ENCODE measurements at places on chromosomes 12 and 14. TPM values are rescaled to one million over a fixed set of nuclear protein-coding genes. Genes with fewer than 3 reads are reported as not detected.

CCDC88C gene
- total RNA-seq: 15.0 TPM

SLC6A13 gene
- total RNA-seq: 42.2 TPM

ANKRD9 gene
- total RNA-seq: 32.6 TPM

SLCO1A2 gene
- total RNA-seq: 37.6 TPM

NKX2-1 gene
- total RNA-seq: 0.32 TPM

ZFYVE26 gene
- 26.9 TPM for total RNA-seq

PLBD1 gene
- 3.8 TPM for total RNA-seq

FSCB gene
- not detected for total RNA-seq

TAS2R7 gene
- 0.50 TPM for total RNA-seq

WNT1 gene
- not detected for total RNA-seq

CEBPE gene
- total RNA-seq: not detected

KRT81 gene
- 0.84 TPM for total RNA-seq

CABP1 gene
- 332 TPM for total RNA-seq

KCNH3 gene
- total RNA-seq: 105 TPM

CLEC12A gene
- total RNA-seq: not detected

HHIPL1 gene
- 12.8 TPM for total RNA-seq

KCNK10 gene
- 12.8 TPM for total RNA-seq

GPR84 gene
- 0.81 TPM for total RNA-seq

KLRC1 gene
- total RNA-seq: not detected

PYGL gene
- total RNA-seq: 15.4 TPM

TMEM229B gene
- 29.5 TPM for total RNA-seq

ACVRL1 gene
- total RNA-seq: 9.3 TPM

ZNF740 gene
- 57.7 TPM for total RNA-seq

RTL1 gene
- not detected for total RNA-seq

B4GALNT3 gene
- total RNA-seq: 13.1 TPM

SLC2A14 gene
- total RNA-seq: 3.1 TPM

TTC8 gene
- 32.2 TPM for total RNA-seq

TPPP2 gene
- total RNA-seq: not detected

SPATA7 gene
- 40.3 TPM for total RNA-seq

ATL1 gene
- total RNA-seq: 99.3 TPM

ABCD2 gene
- total RNA-seq: 12.5 TPM

LALBA gene
- total RNA-seq: not detected

RNASE7 gene
- not detected for total RNA-seq

IAPP gene
- not detected for total RNA-seq

FLRT2 gene
- 134 TPM for total RNA-seq

TBX5 gene
- total RNA-seq: not detected

MORN3 gene
- 3.3 TPM for total RNA-seq

PTPN6 gene
- 14.1 TPM for total RNA-seq

GALC gene
- 44.2 TPM for total RNA-seq

MYH6 gene
- total RNA-seq: not detected

LRRC10 gene
- not detected for total RNA-seq

LMO3 gene
- total RNA-seq: 308 TPM

ZNF605 gene
- 27.3 TPM for total RNA-seq

BCL2L2 gene
- 140 TPM for total RNA-seq

LTBR gene
- 14.3 TPM for total RNA-seq

KLRC2 gene
- 0.59 TPM for total RNA-seq

GLIPR1 gene
- 7.5 TPM for total RNA-seq

PTPN21 gene
- total RNA-seq: 19.3 TPM

UTP20 gene
- 10.7 TPM for total RNA-seq

FZD10 gene
- 1.1 TPM for total RNA-seq

FAR2 gene
- 47.0 TPM for total RNA-seq

DEPDC4 gene
- 1.1 TPM for total RNA-seq

OR11H6 gene
- total RNA-seq: not detected

LRRIQ1 gene
- 1.8 TPM for total RNA-seq

STAT2 gene
- total RNA-seq: 127 TPM

DPPA3 gene
- not detected for total RNA-seq

FAM90A1 gene
- 1.0 TPM for total RNA-seq
